ENCODE measurements at places on chromosomes 3 and 15.

DNA sequence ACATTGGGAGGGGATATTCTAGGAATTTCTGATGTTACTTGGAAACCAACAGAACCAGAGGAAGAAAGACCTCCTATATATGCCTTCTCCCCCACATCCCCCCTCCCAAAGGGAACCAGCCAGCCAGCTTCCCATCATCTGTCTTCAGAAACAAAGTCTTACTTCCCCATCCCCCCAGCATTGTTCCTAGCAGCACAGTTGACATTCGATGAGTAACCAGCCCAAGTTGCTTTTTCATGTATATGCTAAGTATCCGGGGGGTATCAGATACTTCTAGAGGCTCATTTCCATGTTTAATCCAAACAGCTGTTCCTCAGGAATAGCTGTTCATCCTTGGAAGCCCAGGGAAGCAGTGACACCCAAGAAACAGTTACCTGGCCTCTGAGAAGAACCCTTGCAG, 16.0 kb downstream of the RMDN3 start:
- no peak for DNase-seq

- DNase-seq = no peak
Measured at GRCh38 chr15:45314960-45315359, 62.9 kb downstream of the SLC28A2 start.

DNA sequence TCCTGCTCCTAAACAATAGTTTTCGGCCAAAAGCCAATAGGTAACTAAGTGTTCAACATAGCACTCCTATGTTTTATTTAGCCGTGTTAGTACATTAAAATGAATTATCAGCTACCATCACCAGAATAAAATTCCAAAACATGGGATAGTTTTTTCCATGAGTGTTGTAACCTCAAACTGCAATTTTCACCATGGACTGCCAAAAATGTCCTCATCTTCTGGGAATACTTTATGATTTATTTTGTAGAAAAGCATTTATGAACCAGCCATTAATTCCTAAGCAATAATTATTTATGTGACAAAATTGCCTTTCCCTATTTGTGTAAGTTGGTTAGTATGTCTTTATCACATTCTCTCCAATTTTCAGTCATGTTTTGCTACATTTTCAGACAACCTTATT, 438.1 kb downstream of the NAALADL2 start:
- no peak for DNase-seq

- DNase-seq = no peak
Measured at GRCh38 chr15:78052001-78052401, 25.5 kb downstream of the TBC1D2B start.

- no peak for DNase-seq
Measured at GRCh38 chr15:99365242-99365641, 114.0 kb downstream of the LRRC28 start.

DNA sequence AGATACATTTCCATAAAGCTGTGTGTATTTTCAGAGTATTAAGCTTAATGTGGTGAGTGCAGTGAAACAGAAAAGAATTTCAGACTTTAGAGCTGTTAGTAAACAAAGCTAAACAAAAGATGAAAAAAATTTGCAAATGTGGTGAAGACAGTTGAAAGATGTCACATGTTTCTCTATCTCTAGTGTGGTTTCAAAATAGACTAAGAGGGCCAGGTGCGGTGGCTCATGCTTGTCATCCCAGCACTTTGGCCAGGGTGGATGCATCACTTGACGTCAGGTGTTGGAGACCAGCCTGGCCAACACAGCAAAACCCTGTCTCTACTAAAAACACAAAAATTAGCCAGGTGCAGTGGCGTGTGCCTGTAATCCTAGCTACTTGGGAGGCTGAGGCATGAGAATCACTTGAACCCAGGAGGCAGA, 466.0 kb upstream of the NR2F2 start:
- DNase-seq = no peak

- no peak for DNase-seq
Measured at GRCh38 chr3:150253622-150254021, 154.5 kb upstream of the TSC22D2 start.

DNA sequence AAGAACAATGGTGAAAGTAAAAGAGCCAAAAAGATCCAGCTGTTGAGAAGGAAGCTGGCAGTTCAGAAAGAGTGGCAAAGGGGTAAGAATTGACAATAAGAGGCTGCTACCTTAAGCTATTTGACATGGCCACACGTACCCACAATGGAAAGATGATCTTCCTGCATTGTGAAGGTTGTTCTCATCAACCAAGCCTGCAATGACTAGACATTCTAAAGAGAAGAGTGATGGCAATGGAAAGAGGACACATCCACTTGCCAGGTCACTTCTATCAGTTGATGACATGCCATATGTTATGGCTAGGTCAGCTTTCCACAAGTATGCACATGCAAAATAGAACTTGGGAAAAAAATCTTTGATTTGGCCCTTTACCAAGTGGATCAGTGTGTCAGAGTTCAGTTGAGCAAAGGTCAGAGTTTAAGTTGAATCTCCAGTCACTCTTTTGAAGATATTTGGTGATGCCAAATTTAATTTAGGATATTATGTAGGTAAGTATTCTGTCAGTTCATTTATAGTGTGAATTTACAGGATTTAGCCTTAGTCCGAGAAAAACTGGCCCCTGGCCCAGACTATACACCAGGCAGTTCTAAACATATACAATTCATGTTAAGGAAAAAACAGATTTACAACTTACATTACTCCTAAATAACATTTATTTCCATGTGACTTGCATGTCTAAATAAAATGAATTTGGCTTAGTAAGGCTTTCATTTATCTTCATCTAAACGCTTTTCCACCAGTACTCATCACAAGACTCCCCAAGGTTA, 104.9 kb upstream of the FLNB start:
- no peak for DNase-seq

- no peak for DNase-seq
Measured at GRCh38 chr3:134607054-134608022, 43.5 kb downstream of the KY start.

DNA sequence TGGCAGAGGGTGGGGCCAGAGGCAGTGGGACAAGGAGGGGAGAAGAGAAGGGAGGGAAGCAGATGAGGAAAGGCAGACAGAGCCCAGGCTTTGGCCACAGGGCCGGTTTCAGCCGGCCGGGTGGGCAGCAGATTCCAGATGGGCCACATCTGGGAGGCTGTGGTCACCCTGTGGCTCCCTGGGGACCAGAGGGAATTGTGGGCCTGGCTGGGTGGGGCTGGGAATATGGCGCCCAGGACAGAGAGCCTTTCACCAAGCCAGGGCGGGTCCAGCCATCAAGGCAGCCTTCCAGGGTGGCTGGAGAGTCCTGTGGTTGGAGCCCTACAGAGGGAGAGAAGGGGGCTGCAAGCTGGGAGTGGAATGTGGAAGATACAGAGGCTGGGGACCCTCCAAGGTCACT, 18.9 kb downstream of the PTH1R start:
- DNase-seq = no peak

DNA sequence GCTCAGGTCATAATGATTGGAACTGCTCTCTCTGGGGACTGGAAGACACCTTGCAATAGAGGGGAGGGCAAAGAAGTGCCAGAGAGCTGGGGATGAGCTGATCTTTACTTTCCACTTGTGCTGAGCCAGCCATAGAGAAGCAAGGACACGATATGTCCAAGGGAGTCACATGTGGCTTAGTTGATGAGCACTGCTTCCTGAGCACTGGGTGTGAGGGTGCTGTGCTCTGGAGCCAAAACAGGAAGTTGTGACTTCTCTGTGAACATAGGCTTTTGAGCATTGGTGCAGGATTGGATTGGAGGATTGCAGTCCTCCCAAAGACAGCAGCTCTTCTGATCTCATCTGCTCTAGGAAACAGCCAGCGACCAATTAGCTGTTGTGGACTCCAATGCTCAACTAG, 6.7 kb downstream of the PARP14 start:
- DNase-seq = no peak

DNA sequence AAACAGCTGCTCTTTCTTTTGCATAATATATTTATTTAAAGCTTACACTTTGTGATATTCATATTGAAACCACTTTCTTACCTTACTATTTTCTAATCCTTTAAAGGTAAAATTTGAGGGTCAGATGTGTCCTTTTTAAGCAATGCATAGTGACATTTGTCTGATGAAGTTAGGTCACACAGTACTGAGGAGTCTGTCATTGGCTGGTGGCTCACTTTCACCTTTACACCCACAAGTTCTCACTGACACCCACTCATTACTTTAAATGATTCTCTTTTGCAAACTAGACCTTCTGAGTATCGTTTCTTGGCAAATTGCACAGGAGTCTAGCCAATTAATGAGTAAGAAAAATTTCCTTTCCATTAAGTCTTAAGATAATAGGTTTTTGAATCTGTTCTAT, 758.3 kb upstream of the ARPP21 start:
- no peak for DNase-seq

DNA sequence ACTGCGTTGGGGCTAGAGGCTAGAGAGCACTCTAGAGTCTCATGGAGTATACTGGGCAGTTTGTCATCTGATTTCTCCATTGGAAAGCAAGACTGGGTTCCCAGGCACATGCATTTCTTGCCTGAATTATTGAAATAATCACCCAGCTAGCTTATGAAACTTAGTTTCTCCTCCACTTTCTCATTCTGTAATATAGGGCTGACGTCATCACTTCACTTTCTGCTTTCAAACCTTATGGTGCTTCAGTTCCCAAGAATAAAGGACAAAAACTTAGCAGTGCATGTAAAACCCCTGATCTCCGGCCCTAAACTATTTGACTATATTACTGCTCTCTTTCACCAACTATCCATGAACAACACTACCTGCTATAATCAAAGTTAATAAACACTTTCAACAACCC, 147.9 kb downstream of the IGSF11 start:
- no peak for DNase-seq

GRCh38 chr3:72700106-72700505, 148.1 kb downstream of the SHQ1 start:
- DNase-seq = no peak

DNA sequence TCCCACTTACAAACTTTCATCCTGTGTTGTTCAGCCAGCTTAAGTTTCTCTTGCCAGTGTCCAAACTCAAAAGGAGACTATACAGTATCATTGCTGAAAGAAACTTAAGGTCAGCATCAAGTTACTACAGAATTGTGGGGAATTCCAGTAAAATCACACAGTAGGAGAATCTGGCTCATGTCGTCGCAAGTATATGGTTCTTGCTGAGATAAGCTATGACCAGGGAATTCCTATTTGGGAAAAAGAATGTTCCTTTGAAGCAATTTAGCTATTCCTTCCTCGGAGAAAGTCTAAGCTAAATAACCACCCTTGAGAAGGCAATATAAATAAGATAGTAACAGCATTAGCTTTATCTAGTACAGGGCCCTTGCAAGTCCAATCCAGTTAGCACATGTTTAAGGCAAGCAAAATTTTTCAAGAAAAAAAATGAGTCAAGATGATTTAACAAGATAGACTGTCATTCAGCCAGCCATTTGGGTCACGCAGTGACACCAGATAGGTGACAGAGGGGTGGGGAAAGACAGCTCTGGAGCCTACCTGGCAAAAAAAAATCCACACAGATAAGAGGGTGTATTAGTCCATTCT, 78.2 kb upstream of the THBS1 start:
- no peak for DNase-seq

DNA sequence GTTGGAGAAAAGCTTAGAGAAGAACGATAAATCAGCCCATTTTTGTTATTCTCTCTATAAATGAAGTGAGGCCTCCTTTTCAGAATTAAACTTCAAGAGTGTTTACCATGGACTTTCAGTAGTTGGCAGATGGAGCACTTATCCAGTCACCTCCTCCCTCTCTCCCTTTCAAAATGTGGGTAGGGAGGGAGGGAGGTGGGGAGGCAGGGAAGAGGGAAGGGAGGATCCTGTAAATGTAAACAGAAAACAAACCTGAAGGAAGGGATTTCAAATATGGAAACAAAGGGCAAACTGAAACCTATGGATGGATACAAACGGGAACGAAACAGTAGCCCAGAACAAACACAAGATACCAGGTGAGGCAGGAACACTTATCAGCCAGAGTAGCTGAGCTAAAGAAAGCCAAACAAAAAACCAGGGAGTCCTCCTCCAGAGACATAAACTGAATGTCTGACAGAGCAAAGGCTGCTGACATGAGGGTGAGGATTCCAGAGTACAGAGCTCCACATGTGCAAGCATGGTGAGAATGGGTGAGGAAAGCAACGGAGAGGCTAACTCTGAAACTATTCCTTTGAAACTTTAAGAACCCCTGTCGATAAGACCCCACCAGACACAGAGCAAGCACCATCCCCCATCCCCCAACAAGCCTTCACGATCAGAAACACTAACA, 41.0 kb upstream of the GP5 start:
- no peak for DNase-seq

DNA sequence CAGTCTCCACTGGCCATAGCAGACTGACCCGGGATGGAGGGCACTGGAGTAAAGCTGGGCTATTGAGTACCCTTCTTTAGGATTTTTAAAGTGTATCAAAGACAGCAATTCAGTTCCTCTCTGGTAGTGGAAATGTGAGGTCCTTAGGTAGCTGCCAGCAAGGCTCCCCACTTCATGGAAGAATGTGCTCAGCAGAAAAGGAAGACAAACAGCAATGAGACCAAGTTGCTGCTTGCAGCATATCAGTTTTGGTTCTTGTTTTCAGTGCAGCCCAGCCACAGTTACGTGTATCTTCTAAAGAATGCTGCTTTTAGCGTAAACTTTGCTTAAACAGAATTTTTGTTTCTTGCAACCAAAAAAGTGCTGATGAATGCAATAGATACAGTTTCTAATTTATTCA, 374.0 kb upstream of the CBLB start:
- no peak for DNase-seq

GRCh38 chr3:60582288-60582687, 669.0 kb downstream of the FHIT start:
- no peak for DNase-seq

- DNase-seq = no peak
Measured at GRCh38 chr3:40876496-40876895, 322.8 kb upstream of the CTNNB1 start.

DNA sequence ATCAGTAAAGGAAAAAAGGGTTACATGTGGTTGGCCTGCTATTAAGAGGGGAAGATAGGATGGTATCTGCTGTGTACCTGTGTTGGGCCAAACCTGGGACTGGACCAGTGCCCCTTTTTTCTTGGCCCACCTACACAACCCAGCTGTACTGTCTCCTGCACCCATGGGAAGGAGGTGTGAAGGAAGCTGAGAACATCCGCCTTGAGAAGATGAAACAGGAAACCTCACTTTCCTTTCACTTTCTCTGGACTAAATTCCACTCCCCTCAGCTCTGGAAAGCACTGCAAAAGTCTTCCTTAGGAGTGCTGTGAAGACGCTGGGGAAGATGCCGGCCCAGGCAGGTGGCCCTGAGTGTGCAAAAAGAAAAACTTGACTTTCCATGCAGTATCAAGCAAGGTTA, 37.6 kb downstream of the LRRN1 start:
- DNase-seq = no peak

DNA sequence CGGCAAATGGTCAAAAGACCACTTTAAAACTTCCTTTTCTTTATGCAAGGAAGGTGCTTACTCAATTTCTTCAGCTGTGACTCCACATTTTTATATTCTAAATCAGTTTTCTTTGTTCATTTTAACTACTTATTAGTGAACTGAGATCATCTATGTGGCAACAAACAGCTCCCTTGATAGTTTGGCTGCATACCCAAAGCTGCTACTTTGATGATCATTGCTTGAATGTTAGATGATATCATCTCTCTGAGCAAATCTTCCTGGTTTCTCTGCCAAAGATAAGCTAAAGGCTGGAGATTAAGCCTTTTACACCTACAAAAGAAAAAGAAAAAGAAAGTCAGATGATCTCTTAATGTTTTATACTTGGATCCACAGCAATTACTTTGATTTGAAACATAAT, 95.5 kb downstream of the DPH6 start:
- DNase-seq = no peak

- no peak for DNase-seq
Measured at GRCh38 chr15:50676799-50677483, 9.7 kb downstream of the TRPM7 start.
